NCI-H446 (cell line): ENCODE measurements at places on chromosomes 1 and 21.
A peak's percentile ranks its signal among the peaks of the same experiment; 100 is the strongest.

- DNase-seq, result no peak
These were observed 228.7 kb upstream of the CAMK1G start for GRCh38 chr1:209354840-209355165.

DNA sequence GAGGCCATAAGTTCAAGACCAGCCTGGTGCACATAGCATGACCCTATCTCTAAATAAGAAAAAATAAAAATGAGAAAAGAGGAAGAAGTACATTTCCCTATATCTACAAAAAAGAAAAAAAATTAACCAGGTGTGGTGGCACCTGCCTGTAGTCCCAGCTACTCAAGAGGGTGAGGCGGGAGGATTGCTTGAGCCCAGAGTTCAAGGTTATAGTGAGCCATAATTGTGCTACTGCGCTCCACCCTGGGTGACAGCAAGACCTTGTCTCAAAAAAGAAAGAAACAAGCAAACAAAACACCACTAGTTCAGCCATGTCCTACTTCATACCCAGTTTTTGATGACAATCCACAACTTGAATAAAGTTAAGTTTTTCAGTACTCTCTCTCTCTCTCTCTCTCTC, 30.7 kb upstream of the TDRD10 start:
- DNase-seq, result no peak

DNA sequence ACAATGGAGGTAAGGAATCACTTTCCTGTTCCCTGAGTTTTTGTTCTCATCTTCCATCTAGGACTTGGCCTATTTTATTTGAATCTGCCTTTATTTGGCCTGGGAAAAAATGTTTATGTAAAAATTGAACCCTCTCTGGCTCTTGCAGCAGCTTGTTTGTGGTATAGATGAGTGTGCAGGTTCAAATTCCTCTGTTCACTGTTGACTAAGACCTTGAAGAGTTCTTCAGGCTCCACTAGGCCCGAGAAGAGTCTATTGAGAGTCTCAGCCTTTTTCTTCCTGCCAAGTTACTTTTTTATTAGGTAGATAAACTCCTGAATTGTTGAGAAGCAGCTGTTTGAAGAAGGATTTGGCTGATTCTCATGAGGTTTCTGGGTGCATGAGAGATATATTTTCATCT, 248.8 kb upstream of the ADGRL2 start:
- DNase-seq, result no peak

- DNase-seq, result no peak
These were observed 39.4 kb downstream of the HSF2BP start for GRCh38 chr21:43619856-43620255.

DNA sequence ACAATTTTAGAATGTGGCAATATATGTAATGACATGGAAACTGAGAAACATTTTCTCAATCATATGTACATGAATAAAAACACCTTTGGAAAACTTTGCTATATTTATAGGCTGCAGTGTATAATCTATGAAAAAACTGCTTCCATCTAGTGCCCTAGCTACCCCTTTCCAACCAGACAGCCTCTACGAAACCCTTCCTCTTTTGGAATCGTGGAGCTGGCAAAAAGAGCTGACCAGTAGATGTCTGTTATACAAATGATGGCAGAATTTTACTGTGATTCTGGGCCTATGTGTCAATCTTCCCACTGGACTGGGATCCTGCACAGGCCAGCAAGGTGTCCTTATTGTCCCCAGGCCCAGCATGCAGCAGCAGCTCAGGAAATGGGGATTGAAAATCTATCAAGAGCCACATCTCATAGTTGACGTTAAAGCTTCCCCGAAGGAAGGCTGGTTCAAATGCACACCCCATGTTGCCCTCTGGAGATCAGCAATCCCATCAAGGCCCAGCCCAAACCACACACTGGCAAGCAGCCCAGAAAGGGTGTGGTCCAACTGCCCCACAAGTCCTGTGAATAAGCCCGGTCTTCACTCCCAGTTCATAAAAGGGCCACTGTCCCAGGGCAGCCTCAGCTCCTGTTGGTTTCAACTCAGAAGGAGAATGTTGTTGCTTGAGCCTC, 8.8 kb upstream of the FAM20B start:
- peak; percentile 23 for DNase-seq
